ENCODE measurements at places on chromosomes 2 and 18.
A peak's percentile ranks its signal among the peaks of the same experiment; 100 is the strongest.

DNA sequence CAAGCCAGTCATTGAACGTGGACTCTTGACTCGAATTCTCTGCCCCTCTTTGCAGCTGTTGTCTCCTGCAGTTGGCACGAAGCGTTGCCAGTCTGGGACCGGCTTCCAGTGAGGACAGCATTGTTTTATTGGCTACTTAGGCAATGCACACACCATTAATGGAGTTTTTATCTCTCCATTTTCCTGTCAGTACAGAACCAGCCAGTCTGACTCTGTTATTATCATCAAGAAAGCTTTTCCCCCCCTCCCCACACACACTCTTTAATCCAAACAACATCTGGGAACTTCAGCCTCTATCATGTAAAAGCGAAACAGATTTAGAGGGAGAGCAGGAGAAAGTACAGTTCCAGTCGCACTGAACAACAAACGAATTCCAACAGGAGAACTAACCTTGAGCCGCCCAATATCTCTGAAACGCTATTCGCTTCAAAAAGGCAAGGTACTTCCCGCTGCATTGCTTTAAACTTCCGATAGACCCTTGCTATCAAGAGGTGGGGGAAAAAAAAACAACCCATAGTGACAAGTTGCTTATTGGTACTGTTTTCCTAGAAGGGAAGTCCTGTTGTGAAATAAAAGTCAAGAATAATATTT lies 38.2 kb downstream of the ACVR1 start:
- DNase-seq = no peak

DNA sequence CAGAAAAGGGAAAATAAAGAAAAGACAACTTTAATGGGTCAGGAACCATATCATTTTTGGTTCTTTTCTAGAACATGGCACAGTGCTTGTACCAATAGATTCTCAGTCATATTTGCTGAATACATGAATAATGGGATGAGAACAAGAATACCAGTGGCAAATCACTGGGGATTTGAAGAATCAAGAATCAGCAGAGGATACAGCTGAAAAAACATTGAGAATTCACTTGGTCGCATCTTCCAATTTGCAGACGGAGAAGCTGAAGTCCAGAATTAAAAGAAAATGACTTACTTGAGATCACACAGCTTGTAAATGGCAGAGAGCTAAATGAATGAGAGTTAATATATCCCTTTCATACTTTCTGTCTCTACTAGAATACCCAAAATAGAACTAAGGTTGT lies 362.2 kb downstream of the RAD51AP2 start:
- DNase-seq = no peak

DNA sequence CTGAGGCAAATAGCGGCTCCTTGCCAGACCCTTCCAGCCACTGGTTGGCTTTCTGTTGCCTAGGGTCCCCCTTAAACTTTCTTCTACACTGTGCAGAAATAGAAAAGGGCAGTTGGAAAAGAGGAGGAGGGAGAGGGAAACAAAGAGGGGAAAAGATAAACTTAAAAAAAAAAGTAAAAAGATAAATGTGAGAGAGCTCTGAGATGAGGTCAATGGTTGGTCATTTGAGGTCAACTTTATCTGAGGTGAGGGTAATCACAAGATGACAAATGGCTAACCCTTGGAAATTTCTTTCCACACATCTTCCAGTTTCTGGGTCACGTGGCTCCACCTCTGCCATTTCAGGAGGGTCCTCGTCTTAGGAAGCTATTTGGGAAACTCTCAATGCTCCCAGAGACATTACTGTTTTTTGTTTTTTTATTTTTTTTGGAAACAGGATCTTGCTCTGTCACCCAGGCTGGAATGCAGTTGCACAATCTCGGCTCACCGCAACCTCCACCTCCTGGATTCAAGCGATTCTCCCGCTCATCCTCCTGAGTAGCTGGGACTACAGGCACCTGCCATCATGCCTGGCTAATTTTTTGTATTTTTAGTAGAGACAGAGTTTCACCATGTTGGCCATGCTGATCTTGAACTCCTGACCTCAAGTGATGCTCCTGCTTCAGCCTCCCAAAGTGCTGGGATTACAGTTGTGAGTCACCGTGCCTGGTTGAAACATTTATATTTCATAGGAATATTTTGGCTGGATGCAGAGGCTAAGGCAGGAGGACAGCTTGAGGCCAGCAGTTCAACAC lies 199.9 kb downstream of the TGIF1 start:
- no peak for DNase-seq

- DNase-seq = no peak
These were observed 63.5 kb downstream of the MYOM1 start for GRCh38 chr18:3156325-3156640.

DNA sequence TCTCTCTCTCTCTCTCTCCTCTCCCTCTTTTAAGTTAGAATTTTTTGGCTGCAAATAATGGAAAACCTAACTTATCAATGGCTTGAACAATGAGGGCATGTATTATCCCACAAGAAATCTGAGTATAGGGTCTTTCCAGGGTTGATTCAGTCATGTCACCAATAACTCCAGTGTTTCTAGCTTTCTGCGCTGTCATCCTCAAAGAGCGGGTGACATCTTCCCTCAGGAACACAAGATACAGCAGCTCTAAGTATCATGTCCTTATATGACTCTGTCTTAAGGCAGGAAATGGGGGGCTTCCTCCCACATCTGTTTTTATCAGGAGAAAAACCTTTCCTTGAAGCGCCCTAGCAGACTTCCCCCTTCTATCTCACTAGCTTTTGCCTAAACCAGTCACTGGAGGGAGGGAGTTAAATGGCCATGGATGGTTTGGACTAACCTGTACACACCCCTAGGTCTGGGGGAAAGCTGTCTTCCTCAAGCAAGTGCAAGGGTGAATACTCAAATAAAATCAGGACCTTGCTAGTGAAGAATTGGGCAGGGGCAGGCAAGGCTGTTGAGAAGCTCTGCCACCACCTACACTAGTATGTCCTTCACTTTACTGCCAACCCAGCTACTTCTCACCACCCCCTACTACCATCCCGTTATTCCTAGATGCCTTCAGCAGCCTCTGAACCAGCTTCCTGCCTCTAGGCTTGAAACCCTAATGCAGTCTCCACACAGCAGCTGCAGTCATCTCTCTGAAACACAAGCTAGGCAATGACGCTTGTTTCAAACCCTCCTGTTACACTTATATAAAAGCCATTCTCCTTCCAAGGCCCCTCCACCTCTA lies 7.5 kb upstream of the TUBA4A start:
- no peak for DNase-seq

GRCh38 chr2:37005118-37005868 lies 39.0 kb upstream of the STRN start:
- no peak for DNase-seq

- DNase-seq = no peak
These were observed 216.9 kb downstream of the MYO3B start for GRCh38 chr2:170394641-170395387.

DNA sequence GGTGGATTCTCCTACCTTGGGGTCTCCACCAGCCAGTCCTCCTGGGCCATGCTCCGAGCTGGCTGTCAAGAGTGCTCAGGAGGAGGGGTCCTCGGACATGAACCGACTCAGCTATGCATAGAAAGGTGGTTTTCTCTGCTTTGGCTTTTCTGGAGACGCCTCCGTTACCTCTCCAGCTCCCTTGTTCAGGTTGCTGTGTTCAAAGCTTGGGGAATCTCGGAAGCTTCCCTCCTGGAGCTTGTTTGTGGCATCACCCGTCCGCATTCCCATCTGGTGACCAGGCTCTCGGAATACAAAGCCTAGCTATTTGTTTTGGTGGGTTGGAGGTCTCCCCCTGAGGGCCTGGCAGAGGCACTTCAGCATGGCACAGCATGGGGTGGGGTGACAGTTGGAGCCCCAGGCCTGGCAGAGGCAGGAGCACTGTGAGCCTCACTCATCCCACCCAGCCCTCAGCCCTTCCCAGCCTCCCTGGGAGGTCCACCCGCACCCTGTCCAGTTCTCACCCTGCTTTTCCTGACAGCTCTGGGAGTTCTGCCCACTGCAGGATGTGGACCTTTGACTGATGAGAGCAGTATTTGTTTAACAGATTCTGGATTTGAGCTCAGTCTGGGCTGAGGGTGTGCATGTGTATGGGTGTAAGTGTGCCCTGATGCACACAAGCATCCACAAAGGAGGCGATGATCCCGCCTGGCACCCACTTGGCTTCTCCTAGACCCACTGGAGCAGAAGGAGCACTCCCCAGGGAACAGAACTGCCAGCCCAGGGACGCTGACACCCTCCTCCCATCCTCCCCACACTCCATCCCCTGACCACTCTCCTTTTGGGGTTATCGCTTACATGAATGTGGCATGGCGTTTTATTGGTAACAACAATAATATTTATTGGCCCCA lies 107.3 kb upstream of the HS6ST1 start:
- DNase-seq = no peak

GRCh38 chr2:209451209-209451834 lies 27.5 kb downstream of the MAP2 start:
- no peak for DNase-seq

DNA sequence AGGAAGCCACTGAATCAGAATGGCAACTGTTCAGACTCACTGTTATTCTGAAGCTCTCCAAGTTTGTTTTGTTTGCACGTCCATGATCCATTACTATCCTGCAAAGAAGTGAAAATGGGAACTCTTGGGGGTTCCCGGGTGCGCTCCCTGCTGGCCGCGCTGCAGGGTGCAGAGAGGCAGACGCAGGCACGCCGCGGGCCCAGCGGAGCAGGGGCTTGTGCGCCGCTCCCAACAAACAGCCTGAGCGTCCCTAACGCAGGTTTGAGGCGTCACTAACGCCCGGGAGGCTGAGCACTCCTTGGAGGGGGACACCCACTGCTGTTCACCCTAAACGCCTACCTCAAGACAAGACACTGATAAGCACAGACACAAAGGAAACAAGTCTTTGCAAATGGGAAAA lies 14.3 kb upstream of the PIEZO2 start:
- DNase-seq = no peak

- DNase-seq = no peak
These were observed 500.2 kb upstream of the TNP1 start for GRCh38 chr2:217360111-217360510.

DNA sequence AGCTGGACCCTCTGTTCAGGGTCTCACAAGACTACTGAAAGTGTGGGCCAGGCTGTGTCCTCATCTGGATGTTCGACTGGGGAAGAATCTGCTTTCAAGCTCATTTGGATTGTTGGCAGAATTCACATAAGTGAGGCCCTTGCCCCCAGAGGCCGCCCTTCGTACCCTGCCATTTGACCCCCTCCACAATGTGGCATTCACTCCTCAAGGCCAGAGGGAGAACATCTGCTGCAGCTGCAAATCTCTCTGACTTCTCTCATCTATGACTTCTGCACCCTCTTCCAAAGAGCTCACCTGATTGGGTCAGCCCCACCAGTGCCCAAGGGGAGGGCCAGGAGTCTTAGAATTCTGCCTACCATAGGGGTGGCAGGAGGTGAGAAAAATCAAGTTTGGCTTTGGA lies 3.9 kb upstream of the CNDP2 start:
- no peak for DNase-seq

- no peak for DNase-seq
These were observed 3.5 kb upstream of the KLHL29 start for GRCh38 chr2:23381485-23381884.

- DNase-seq = no peak
These were observed 296.7 kb downstream of the PIEZO2 start for GRCh38 chr18:10852385-10853303.

DNA sequence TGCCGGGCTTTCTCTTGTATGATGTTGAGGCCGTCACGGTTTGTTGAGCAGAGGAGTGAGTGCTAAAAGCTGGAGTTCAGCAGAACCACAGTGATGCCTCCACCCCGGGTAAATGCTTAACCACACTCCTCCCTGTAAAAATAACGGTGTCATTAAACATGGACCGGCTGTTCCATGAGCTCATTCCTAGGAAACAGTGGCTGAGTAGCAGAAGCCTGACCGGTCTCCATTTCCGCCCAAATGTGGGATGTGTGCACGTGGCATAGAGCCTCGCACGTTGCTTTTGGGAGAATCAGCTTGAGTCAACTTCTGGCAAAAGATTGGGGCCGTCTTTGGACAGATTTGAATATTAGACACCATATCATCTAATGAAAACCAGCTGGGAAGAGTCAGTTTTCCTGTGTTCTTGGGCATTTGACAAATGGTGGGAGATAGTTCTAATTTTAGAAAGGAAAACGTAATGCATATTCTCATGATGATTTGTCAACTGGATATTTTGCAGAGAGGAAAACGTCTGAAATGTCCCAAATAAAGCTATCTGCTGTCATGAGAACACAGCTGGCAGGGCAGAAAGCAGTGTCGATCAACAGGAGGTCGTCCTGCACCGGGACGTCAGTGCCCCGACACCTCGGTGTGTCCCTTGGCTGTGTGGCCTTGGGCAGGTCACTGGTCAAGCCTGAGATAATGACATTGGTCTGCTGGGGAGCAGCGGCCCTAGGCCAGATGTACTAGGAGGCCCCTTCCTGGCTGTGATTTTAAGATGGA lies 42.4 kb downstream of the LRRFIP1 start:
- DNase-seq = no peak

DNA sequence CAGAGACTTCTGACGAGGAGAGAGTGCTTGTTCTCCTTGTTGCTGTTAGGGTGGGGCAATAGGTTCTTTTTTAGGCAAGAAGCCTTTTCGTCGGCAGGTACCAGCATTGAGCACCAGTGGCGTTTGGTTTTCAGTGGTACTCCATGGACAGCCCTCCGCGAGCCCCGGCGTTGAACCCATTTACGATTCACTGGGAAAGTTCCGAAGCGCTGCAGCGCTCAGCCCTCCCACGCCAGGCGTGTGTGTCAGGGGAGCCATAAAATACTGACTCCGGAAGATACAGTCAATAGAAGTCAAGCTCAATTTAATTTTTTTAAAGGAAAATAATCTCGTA lies 494 bp upstream of the ROCK1 start:
- no peak for DNase-seq

GRCh38 chr2:182929972-182930371 lies 63.5 kb upstream of the FRZB start:
- no peak for DNase-seq

DNA sequence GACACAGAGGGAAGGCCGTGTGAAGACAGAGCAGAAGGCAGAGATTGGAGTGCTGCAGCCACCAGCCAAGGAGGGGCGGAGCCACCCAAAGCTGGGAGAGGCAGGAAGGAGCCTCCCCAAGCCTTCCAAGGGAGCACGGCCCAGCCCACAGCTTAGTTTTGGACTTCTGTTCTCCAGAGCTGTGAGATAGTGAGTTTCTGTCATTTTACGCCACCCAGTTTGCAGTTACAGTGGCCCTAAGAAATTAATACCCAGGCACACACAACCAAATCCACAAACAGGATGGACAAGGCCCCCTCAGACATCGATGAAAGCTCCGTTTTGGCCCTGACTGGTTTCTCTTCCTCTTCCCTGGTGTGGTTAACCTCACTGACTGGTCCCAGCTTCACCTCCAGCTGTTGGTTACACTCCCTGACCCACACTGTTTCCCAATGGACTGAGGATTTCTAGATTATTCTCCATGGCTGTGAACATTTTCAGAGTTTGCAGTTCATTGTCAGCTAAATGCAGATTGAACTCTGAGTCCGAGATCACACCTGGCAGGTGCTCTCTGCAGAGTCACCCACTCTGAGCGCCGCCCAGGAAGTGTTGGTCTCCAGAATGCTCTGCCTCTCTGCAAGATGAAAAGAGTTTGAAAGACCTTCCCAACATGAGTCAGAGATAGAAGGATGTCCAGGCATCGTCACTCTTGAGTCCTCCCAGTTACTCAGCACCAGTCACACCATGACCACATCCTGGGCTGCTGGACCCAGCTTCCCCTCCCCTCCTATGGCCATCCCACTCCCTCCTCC lies 100.2 kb downstream of the TWIST2 start:
- DNase-seq = peak; percentile 88

GRCh38 chr2:187208199-187208785 lies 239.8 kb downstream of the CALCRL start:
- DNase-seq = no peak

- DNase-seq = no peak
These were observed 217.7 kb downstream of the ZBTB7C start for GRCh38 chr18:48191494-48191893.
